ENCODE measurements at places on chromosomes 11 and 22. TPM values are rescaled to one million over a fixed set of nuclear protein-coding genes. Genes with fewer than 3 reads are reported as not detected.

CDC42BPG gene
- total RNA-seq, result 0.36 TPM

TTC28 gene
- 8.4 TPM for total RNA-seq

NAV2 gene
- total RNA-seq, result 6.5 TPM

TRAF6 gene
- 6.7 TPM for total RNA-seq

USP35 gene
- total RNA-seq, result 5.6 TPM

DDI1 gene
- total RNA-seq, result not detected

MS4A12 gene
- not detected for total RNA-seq

OR4D5 gene
- total RNA-seq, result not detected

TRIM49D1 gene
- total RNA-seq, result not detected

DNA sequence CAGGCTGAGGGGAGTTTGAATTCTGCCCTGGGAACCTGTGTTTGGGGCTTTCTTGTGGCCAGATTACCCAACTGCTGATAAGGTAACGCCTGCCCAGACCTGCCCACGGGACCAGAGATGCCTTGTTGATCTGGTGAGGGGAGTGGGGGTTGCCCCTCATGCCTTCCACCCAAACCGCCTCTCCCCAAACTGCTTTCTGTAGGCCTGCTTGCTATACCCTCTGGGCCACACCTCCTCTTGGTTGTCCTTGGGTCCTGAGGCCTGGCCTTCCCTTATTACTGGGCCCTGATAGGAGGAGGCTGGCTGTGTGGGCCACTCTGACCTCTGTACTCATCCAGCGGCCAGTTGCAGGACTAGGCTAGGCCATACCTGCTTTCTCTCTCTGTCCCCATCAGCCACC lies 3.4 kb downstream of the P2RY2 start:
- no peak for DNase-seq

DNA sequence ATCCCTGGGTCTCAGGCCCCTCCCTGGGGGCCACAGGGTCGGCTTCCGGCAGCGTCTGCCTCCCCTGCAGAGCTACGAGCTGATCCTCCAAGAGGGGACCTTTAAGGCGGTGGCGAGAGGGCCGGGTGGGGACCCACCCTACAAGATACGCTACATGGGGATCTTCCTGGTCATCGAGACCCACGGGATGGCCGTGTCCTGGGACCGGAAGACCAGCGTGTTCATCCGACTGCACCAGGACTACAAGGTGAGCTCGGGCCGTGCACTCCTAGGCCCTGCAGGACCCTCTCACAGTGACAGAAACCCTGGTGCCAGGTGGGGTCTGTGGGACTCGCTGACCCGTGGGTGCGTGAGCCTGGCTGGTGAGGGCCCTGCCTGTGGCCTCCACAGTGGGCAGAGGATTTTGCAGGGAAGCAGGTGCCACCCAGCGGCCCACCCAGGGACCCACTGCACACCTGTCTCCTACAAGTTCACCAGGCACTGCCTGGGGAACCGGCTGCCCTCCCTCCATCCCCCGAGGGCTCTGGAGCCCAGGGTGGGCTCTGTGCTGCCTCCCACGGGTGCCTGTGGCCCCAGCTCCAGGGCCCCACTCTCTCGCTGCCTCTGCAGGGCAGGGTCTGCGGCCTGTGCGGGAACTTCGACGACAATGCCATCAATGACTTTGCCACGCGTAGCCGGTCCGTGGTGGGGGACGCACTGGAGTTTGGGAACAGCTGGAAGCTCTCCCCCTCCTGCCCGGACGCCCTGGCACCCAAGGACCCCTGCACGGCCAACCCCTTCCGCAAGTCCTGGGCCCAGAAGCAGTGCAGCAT lies 13.7 kb downstream of the MUC5B start:
- no peak for DNase-seq

DNA sequence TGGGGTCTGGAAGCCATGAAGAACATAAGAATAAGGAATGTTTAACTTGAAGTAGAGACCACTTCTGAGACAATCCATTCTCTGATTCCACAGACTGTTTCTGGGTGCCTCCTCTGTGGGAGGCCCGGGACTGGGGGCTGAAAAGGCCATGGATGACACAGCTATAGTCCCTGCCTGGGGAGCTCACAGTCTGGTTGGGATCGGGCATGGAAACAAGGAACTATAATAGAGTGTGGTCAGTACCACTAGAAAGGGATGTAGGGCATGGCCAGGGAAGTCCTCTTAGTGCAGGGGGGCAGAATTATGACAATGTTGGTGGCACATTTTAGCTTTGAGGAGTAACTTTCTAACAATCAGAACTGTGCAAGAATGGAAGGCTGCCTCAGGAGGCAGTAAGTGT lies 9.2 kb upstream of the KCNE3 start:
- DNase-seq, result no peak

DNA sequence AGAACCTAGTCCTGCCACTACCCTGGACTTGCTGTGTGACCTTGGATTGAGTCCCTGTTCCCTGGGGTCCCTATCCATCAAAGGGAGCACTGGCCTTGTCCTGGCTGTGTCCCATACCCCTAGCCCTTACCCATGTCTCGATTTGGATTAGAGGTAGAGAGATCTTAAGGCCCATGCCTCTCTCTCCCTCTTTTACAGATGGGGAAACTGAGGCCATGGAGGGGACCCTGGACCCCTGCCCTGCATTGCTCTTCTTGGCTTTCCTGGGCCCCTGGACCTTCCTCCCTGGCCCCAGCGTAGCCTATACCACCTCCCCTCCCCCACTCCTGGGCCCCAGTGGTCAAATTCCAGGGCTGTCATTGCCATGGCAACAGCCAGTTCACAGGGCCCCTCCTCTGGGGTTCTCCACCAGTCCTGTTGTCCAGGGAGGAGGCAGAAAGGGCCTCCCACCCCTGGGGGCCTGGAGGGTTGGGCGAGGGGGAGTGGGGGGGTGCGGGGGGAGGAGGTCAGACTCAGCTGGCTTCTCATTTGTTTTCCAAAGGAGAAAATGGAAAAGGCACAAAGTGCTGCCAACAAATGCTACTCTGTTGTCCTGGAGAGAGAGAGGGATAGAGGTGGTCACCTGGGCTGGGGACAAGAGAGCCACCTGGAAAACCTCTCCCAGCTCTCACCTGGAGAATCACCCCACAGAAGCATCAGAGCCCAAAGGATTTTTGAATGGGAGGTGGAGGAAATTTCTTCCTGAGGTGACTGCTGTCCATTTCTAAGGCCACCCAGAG lies 23.3 kb downstream of the ARHGEF17 start:
- no peak for DNase-seq

DNA sequence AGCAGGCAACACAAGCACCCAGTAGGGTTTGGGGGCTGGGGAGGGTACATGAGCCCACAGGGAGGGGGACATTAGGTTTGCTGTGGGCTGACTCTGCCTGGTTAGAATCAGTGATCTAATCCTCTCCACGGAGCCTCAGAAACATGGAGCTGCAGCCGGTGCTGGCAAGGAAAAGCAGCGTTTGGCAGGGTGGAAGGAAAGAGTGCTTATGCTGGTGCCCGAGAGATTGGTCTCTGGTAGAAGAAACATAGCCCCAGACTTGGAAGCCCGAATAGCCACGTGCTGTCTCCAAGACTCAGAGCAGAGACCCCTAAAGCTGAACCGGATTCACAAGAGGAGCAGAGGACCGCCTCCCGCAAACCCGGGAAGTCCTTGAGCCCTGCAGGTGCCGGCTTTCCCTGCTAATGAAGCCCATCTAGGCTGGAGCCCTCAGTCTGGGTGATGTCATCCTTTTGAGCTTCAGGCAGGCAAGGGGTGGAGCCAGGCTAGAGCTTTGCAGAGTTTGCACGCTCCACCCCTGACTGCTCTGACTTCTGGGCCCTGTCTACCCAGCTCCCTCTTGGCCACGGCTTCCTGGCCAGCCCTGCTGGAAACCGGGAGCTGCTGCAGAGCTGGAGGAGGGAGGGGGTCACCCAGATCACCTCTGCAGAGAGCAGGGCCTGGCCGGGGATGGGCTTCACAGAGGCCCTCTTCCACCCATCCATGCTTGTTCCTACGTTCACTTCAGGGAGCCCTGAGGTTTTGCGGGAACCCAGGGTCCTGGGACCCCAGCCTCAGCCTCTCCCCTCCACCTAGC lies 35.0 kb upstream of the JAM3 start:
- no peak for DNase-seq

DNA sequence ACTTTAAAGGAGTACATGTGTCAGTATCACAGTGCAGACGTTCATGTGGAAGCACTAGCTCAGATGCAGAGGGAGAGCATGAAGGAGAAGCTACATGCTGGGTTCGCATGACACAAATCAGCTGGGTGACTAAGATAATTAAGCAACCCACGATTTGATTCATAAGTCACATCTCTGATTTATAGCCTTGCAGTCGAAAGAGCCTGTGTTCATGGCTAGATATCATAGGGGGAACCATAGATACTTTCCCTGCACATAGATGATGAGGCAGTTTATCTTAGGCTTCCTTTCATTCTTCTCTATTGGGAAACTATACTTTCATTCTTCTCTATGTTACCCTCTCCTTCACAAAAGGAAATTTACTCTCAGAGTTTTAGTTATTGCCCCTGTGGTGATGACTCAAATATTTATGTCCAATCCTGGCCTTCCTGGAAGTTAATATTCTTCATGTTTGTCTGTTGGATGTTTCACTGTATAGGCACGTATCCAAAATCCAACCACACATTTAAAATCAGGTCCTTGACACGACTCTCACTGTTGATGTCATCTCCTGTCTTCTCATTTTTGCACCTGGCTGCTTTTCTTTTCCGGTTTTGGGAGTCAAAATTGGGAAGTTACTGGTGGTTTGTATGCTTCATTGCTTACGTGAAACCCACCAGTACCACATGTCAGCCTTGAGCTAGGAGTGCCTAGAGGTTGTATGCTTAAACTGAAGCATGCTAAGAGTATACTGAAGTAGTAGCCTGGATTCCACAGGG lies 56.3 kb upstream of the SLC5A12 start:
- no peak for DNase-seq

- DNase-seq, result no peak
Observed at GRCh38 chr11:118049771-118050170, 27.1 kb upstream of the TMPRSS4 start.

GRCh38 chr22:28029201-28029948 lies 110.3 kb upstream of the PITPNB start:
- DNase-seq, result no peak

DNA sequence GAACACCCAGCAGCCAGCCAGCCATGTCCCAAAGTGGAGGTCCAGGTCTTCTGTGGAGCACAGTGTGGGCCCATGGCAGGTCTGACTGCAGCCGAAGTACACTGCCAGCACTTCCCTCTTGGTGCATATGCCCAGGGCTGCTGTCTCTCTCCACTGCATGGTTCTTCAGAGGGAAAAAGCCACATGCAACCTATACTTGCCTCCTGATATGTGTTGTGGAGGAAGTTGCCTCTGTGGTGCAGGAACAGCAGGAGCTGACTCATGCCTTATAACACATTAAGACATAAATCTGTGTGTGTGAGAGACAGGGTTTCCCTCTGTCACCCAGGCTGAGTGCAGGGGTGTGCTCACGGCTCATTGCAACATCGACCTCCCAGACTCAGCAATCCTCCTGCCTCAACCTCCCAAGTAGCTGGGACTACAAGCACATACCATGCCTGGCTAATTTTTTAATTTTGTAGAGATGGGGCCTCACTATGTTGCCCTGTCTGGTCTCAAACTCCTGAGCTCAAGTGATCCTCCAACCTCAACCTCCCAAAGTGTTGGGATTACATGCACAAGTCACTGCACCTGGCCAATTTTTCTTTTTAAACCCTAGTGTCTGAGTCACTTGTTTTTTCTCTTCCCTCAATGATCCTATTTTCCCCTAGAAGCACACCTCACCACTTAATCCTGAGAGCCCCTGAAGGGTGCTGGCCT lies 98.8 kb downstream of the MPPED2 start:
- DNase-seq, result no peak

DNA sequence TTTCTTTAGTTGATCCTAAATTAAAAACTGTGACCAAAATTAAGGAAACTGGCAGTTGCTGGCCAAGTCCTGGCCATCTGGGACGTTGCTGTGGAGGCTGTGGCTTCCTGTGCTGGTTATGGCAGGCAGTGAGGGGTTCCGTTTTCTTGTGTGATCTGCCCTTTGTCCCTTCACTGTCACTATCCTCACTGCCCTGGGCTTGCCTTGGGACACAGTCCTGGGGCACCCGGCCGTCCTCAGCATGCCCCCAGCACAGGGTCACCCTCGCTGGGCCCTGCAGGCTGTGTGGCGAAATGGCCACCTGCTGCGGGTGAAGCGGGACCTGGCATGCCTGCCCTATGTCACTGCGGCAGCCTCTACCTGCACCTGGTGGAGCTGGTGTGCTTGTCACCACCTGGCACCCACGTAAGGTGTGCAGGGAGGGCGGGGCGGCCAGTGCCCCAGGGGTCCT lies 52.5 kb upstream of the SLC22A12 start:
- DNase-seq, result no peak

Measured in GM12878 (cell line).